ENCODE measurements at places on chromosomes 5 and 9. TPM values are rescaled to one million over a fixed set of nuclear protein-coding genes. Genes with fewer than 3 reads are reported as not detected.

The SLIT3 gene
- 7.9 TPM for total RNA-seq

The PTGDS gene
- 1.7 TPM for total RNA-seq

The DPM2 gene
- total RNA-seq: 12.5 TPM

The IL4 gene
- total RNA-seq: not detected

- H3K27me3 ChIP-seq: no peaks in the 10 kb centered on the region
- H3K27ac ChIP-seq: no peak overlapping the region
- DNase-seq: no peak
- peaks cover 7% of the 10 kb centered on the region for H3K36me3 ChIP-seq
- peaks cover 16% of the 10 kb centered on the region for H3K4me1 ChIP-seq
Measured at GRCh38 chr5:176485176-176485575, 37.0 kb downstream of the FAF2 start.

GRCh38 chr9:121359351-121360294 is 10.4 kb downstream of the STOM start:
- peaks cover 100% of the 10 kb centered on the region for H3K4me1 ChIP-seq
- H3K27ac ChIP-seq: peak overlapping the region; percentile 3
- peaks cover 16% of the 10 kb centered on the region for H3K36me3 ChIP-seq
- H3K27me3 ChIP-seq: no peaks in the 10 kb centered on the region

DNA sequence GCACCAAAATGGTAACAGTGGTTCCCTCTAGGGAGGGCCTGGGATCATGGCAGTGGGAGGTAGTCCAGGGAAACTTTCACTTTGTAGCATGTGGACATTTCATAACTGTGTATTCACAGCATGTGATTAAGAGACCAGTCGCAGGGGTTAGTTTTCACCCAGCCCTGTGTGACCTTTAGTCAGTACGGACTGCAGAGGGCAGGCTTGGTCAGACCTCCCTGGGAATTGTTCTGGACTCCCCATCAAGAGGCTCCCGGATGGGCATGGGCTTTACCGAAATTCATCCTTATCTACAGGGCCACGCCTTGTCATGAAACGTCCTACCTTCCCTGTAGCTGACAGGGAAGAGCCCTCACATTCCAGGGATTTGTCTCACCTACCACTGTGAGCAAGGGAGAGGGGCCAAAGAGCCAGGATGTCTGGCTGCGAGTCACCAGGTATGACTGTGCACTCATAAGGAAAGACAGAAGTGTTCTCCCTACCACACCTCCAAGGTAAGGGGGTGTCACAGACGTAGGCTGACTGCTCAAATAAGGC is 19.9 kb downstream of the GPX3 start:
- H3K36me3 ChIP-seq: peaks cover 42% of the 10 kb centered on the region
- H3K27me3 ChIP-seq: no peaks in the 10 kb centered on the region
- no peak for DNase-seq
- H3K4me3 ChIP-seq: no peak overlapping the region

GRCh38 chr9:126799034-126799433 is 5.8 kb upstream of the ZBTB43 start:
- H3K36me3 ChIP-seq: no peaks in the 10 kb centered on the region
- DNase-seq: no peak
- peaks cover 18% of the 10 kb centered on the region for H3K27me3 ChIP-seq
- no peak overlapping the region for H3K27ac ChIP-seq
- no peaks in the 10 kb centered on the region for H3K4me1 ChIP-seq

DNA sequence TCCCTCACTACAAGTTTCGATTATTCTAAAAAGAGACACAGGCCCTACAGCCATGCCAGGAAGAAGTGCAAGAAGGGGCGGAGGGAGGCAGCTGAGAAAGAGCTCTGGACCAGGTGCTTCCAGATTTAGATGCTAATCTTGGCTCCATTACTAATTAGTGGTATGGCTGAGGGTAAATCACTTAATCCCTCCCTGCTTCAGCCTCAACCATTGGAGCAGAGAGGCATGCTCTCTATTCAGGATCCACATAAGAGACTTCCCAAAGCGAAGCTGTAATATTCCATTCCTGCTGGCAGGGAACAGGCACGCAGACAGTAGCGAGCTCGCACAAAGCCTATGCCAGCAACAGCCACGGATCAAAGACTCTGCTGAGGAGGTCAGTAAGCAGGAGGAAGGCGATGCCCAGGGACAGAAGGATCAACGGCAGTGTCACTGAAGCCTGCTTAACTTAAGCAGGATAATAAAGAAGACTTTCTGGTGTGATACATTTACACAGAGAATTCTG is 24.2 kb downstream of the LIFR start:
- no peak overlapping the region for H3K27ac ChIP-seq
- no peaks in the 10 kb centered on the region for H3K4me1 ChIP-seq
- no peak for DNase-seq
- peaks cover 3% of the 10 kb centered on the region for H3K36me3 ChIP-seq

- no peaks in the 10 kb centered on the region for H3K36me3 ChIP-seq
- no peaks in the 10 kb centered on the region for H3K4me1 ChIP-seq
- H3K4me3 ChIP-seq: no peak overlapping the region
- no peak overlapping the region for H3K27ac ChIP-seq
Measured at GRCh38 chr5:164354139-164354751, 848.8 kb downstream of the MAT2B start.

GRCh38 chr5:936149-937144 is 43.8 kb downstream of the TRIP13 start:
- DNase-seq: no peak
- H3K36me3 ChIP-seq: no peaks in the 10 kb centered on the region
- H3K4me3 ChIP-seq: no peak overlapping the region
- H3K27ac ChIP-seq: no peak overlapping the region

DNA sequence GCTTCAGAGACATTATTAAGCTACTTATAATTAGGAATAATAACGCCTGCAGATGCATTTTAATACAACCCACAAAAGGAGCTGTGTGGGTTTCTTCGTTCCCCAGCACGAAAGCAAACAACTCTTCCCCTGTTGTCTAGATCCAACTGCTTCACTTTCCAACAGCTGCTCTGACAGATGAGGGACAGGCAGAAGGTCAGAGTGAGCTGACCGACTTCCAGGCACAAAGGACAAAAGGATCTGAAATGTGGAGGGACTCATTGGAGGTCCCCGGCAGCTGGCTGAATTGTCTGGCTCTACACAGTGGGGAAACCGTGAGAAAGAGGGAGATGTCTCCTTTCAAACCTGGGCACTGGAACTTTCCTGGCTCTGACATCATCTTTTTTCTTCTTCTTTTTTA is 79.1 kb upstream of the ALDH1B1 start:
- H3K27me3 ChIP-seq: no peaks in the 10 kb centered on the region
- peaks cover 20% of the 10 kb centered on the region for H3K4me1 ChIP-seq

DNA sequence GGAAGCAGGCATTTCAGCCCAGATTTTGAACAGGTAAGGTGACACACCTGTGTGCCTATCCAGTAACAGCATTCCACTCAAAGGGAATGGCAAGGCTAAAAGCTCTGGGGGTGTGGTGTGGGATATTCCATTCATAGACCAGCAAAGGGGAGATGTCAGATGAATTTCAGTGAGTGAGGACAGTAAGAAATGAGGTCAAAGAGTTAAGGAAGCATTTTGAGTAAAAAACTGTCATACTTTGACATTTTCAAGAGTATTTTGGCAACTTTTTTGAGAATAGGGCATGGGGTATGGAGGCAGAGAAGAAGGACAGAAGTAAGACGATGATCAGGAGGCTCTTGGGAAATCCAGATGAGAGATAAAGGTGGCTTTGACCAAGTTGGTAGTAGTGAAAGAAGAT is 2.2 kb upstream of the ELOVL7 start:
- no peak for DNase-seq
- peaks cover 23% of the 10 kb centered on the region for H3K4me1 ChIP-seq
- H3K27me3 ChIP-seq: no peaks in the 10 kb centered on the region
- no peaks in the 10 kb centered on the region for H3K36me3 ChIP-seq
- H3K4me3 ChIP-seq: no peak overlapping the region
- no peak overlapping the region for H3K27ac ChIP-seq

DNA sequence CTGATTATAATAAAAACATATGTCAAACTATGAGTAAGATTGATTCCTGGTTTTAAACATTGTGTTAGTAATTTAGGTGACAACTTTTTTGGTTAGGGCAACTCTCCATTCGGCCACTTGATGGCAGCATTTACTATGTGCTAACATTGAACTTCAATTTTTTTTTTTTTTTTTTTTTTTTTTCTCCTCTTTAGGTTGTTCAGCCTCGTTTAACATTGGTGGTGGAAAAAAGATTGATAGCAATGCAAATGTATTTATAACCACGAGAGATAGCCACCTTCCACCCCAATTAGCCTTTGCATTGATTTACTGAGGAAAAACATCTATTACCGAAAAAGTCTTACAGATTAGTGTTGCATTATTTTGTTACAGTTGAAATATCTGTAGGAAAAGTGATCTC is 159.1 kb downstream of the CSNK1G3 start:
- no peaks in the 10 kb centered on the region for H3K27me3 ChIP-seq
- no peaks in the 10 kb centered on the region for H3K36me3 ChIP-seq

DNA sequence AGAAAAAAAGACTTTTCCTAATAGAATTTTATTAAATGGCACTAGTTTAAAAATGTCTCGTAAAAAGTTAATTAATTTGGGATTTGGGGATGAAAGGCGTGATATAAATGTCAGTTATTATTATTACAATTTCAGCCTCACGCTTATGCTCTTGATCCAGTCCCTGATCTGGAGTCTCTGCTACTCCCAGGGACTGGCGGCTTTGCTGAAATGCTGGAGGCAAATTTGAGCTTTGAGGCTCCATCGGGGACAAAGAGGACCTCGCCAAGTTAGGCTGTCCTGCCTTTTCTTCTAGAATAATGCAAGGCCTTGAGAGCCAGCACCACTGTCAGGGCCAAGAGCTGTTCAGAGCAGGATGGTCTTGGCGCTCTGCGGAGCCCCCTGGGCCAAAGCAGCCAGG is 69.7 kb downstream of the ZNF618 start:
- no peak overlapping the region for H3K27ac ChIP-seq
- H3K4me3 ChIP-seq: no peak overlapping the region

GRCh38 chr5:75600535-75600934 is 10.7 kb upstream of the ANKDD1B start:
- H3K4me3 ChIP-seq: no peak overlapping the region
- DNase-seq: no peak
- no peaks in the 10 kb centered on the region for H3K4me1 ChIP-seq
- H3K27me3 ChIP-seq: no peaks in the 10 kb centered on the region
- no peak overlapping the region for H3K27ac ChIP-seq

DNA sequence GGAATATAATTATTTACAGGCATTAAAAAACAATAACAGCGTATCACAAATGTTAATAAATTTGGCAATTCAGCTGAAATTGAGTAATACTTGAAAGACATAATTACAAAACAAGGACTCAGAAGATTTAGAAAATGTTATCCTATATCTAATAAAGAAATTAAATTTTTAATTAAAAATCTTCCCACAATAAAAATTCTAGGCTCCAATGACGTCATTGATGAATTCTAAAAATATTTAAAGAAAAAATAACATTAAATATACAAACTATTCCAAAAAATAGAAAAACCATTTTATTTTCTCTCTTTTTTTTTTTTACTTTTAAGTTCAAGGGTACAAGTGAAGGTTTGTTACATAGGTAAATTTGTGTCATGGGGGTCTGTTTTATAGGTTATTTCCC is 161.5 kb downstream of the ADAMTS6 start:
- H3K36me3 ChIP-seq: no peaks in the 10 kb centered on the region
- H3K27ac ChIP-seq: no peak overlapping the region
- no peaks in the 10 kb centered on the region for H3K4me1 ChIP-seq
- H3K27me3 ChIP-seq: no peaks in the 10 kb centered on the region
- no peak overlapping the region for H3K4me3 ChIP-seq

GRCh38 chr5:139392324-139392677 is 2.6 kb upstream of the MZB1 start:
- H3K4me1 ChIP-seq: peaks cover 42% of the 10 kb centered on the region
- H3K36me3 ChIP-seq: no peaks in the 10 kb centered on the region
- no peaks in the 10 kb centered on the region for H3K27me3 ChIP-seq
- peak overlapping the region; percentile 35 for H3K4me3 ChIP-seq
- no peak for DNase-seq

All from esophagus squamous epithelium (tissue), 5 donors.